Type B pancreatic cell (in vitro differentiated cells): ENCODE measurements at places on chromosomes 4 and X.
A peak's percentile ranks its signal among the peaks of the same experiment; 100 is the strongest.

DNA sequence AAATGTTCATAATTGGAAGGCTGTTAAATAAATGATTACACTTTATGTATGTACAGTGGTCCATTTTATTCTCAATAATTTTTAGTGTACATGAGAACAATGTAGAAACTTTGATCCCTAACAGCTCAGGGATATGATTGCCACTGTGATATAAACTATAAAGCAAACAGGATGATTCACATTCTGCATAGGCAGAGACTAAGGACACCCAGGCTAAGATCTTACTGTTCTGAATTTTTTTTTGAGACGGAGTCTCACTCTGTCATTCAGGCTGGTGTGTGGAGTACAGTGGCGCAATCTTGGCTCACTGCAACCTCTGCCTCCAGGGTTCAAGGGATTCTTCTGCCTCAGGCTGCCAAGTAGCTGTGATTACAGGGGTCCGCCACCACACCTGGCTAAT is 186.6 kb downstream of the PDGFC start:
- no peaks in the 10 kb centered on the region for H3K27me3 ChIP-seq
- H3K27ac ChIP-seq = no peak overlapping the region
- DNase-seq = no peak
- H3K36me3 ChIP-seq = peaks cover 10% of the 10 kb centered on the region

DNA sequence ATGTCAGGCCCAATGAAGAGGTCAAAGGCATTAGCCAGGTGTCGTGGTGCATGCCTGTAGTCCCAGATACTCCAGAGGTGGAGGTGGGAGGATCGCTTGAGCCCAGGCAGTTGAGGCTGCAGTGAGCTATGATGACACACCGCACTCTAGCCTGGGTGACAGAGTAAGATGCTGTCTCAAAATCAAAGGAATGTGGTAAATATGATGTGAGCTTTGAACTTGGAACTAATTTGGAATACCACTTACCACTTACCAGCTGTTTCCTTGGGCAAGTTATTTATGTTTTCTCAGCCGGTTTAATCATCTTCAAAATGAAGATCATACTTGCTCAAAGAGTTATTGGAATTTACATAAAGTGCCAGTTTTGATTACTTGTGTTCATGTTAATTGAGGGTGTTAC is 23.8 kb upstream of the SEPSECS start:
- no peaks in the 10 kb centered on the region for H3K27me3 ChIP-seq
- no peaks in the 10 kb centered on the region for H3K4me1 ChIP-seq
- no peak overlapping the region for H3K27ac ChIP-seq
- H3K4me3 ChIP-seq = no peak overlapping the region

GRCh38 chr4:151573945-151574344 is 165.0 kb downstream of the FHIP1A start:
- no peaks in the 10 kb centered on the region for H3K27me3 ChIP-seq
- no peak overlapping the region for H3K4me3 ChIP-seq
- DNase-seq = no peak
- peaks cover 9% of the 10 kb centered on the region for H3K4me1 ChIP-seq
- peaks cover 7% of the 10 kb centered on the region for H3K36me3 ChIP-seq
- peak overlapping the region; percentile 36 for H3K27ac ChIP-seq

GRCh38 chr4:94758141-94758699 is 465 bp downstream of the BMPR1B start:
- H3K27me3 ChIP-seq = peaks cover 80% of the 10 kb centered on the region
- peaks cover 19% of the 10 kb centered on the region for H3K4me1 ChIP-seq
- peak overlapping the region; percentile 39 for H3K27ac ChIP-seq
- H3K4me3 ChIP-seq = peak overlapping the region; percentile 90

DNA sequence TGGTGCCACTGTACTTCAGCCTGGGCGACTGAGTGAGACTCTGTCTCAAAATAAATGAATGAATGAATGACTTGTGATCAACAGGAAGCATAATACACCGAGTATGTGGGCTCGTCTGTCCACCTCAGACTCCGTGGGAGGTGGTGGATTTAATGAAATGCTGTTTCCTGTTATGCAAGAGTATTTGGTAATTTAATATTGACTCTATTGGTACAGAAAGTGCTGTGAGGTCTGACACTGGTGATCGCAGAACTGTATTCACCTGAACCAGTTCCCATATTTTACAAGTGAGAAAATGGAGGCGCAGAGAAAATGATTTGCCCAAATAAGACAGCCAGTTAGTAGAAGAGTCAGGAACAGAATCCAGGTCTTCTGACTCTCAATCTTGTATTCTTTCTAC is 423.3 kb downstream of the RAPGEF2 start:
- no peak overlapping the region for H3K4me3 ChIP-seq
- no peak for DNase-seq
- H3K27ac ChIP-seq = no peak overlapping the region
- H3K27me3 ChIP-seq = no peaks in the 10 kb centered on the region

DNA sequence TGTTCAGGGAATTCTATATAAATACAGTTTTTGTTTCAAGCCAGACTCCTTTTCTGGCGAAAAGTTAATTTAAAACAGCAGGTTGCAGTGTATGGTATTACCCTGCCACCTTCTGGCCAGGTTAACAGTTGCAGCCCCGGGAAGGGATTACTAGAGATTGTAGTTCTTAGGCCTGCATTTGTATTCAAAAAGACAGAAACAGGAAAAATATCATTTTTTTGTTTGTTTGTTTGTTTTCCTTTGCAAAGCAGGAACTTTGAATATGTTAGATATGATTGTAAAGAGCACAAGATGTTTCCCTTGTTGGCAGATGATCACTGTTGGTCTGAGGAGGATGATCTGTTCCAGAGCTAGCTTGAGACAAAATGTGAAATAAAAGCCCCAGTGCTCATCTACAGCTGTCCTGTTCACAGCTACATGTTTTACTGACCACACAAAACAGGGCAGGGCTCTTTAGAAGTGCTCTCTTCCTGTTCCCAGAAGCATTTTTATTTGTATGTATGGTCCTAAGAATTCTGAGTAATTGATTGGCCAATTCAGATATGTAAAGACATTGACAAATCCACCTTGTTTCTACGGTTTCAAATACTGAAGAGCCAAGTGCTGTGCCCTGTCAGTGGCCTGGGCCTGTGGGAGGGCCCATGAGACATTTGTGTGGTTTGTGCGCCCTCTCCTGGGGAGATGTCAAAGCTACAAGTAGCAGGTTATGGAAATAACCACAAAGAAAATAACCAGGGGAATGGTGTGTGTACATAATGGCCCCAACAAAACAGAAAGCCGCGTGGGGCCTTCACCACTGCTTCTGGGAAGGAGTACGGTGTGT is 57.9 kb downstream of the CLDN22 start:
- peak; percentile 80 for DNase-seq
- H3K4me1 ChIP-seq = peaks cover 25% of the 10 kb centered on the region
- peak overlapping the region; percentile 82 for H3K27ac ChIP-seq
- H3K36me3 ChIP-seq = peaks cover 13% of the 10 kb centered on the region

DNA sequence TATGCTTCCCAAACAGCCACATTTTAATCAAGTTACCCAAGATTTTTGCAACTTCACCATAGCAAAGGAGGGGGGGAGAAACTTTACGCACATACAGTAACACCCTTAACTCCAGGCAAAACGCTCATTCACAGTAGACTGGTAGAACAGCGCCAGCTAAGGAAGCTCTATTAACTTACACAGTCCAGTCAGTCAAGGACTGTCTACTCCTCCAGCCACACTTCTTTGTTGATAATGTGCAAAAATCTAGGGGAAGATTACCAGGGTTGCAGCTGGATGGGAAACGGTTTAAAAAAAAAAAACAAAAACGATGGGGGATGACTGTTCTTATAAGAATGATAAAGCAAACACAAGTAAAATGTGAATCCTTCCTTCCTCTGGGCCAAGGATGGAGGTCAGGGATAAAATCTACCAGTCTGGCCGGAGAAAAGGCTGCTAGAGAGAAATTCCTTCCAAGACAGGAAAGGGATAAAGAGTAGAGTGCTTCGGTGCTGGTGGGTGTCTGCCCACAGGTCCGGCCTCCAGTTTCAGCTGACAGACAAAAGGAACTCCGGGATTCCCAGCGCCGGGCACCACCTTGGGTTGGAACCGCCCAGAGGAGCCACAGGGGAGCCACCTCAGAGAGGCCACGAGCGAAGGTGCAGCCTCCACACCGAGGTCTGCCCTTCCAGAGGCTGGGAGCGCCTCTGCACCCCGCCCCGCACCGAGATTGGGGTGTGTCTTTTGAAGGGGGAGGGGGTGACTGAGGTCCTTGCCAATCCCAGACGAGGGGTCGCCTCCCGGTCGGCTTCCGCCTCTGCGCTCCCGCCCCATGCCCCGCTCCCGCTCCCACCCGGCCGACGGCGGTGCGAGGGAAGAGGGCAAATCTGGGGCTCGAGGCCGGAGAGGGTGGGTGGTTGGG is 811 bp downstream of the ANKRD50 start:
- H3K27ac ChIP-seq = no peak overlapping the region
- H3K4me1 ChIP-seq = peaks cover 27% of the 10 kb centered on the region
- H3K27me3 ChIP-seq = no peaks in the 10 kb centered on the region
- peak; percentile 84 for DNase-seq
- peaks cover 20% of the 10 kb centered on the region for H3K36me3 ChIP-seq

GRCh38 chr4:64670647-64671046 is 261.4 kb upstream of the TECRL start:
- DNase-seq = no peak
- H3K27ac ChIP-seq = no peak overlapping the region
- H3K36me3 ChIP-seq = no peaks in the 10 kb centered on the region

- no peaks in the 10 kb centered on the region for H3K4me1 ChIP-seq
- no peak overlapping the region for H3K4me3 ChIP-seq
- no peaks in the 10 kb centered on the region for H3K36me3 ChIP-seq
- DNase-seq = no peak
- H3K27ac ChIP-seq = no peak overlapping the region
- peaks cover 8% of the 10 kb centered on the region for H3K27me3 ChIP-seq
These were observed 93.3 kb downstream of the TIGD2 start for GRCh38 chr4:89204624-89205023.

DNA sequence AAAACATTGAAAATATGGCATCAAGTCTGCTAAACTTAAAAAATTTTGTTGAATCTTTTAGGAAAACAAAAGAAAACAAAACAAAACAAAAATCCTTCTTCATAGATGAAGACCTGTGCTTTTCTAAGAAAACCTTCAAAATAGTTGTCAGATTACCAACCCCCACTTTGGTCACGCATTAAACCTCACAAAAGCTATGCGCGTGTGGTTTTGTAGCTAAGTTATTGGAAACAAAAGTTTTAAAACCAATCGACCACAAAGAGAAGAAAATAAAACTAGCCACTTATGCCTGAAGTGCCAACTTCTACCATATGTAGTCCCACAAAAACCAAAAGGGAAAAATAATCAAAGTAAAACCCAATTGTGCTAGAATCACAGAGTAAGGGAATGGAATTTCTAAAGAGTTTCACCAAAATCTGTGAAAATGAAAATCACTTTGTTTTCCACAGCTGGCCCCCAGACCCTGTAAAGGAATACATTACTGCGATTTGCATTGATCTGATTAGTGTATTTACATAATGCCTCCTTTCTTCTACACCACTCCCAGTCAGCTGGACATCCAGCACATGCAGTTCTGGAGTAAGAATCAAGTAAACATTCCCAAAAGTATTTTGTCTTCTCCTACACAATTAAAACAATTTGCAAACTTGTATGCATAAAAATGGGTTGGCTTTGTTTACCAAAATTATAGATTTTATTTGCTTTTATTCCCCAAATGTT is 330.1 kb upstream of the DKK2 start:
- no peak for DNase-seq
- peaks cover 5% of the 10 kb centered on the region for H3K4me1 ChIP-seq
- no peaks in the 10 kb centered on the region for H3K36me3 ChIP-seq
- no peak overlapping the region for H3K4me3 ChIP-seq
- H3K27ac ChIP-seq = no peak overlapping the region

DNA sequence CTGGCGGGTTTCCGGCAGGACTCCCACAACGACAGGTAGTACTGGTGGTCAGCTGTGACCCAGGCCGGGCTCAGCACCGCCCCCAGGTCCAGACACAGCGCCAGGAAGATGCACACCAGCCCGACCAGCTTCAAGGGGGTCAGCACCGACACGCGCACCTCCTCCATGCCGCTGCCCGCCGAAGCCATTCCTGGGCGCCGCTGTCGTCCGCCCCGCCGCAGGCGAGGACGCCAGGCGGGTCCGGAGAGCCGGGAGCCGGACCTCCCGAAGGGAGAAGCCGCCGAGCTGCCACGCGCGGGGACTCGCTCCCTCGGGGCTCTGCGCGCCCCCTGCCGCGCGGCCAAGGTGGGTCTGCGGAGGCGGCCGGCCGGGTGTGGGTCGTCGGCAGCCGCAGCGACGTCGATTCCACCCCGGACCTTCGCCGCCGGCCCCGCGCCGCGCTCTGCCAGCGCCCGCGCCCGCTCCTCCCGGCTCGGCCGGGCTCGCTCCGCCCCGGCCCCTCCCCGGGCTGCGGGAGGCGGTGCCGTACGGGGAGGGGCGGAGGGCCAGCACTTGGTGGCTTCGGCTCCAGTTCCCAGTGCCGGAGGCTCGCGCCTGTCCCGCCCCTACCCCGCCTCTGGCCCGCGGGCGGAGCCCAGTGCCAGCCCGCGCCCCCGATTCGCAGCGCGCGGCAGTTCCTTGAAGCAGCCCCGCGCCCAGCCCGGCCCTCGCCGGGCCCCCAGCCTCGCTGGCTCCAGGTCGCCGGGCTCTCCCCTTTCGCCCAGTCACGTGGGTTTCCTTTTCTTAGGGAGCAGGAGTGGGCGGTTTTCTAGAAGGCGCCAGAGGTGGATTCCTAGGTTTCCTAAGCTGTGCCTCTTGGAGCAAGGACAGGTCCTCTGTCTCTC is at the start of gene TMEM47:
Gene TMEM47, minus strand, starts transcription at position 444 of the 884 bp plus-strand sequence. Its CDS starts 256 bp downstream, at position 188.
- H3K36me3 ChIP-seq = no peaks in the 10 kb centered on the region
- peak; percentile 89 for DNase-seq
- H3K27ac ChIP-seq = peak within 1 kb of the TSS; percentile 78
